ENCODE measurements at places on chromosomes 5 and 9.

- no peak for DNase-seq
These were observed 431.9 kb downstream of the ANXA1 start for GRCh38 chr9:73583576-73583975.

DNA sequence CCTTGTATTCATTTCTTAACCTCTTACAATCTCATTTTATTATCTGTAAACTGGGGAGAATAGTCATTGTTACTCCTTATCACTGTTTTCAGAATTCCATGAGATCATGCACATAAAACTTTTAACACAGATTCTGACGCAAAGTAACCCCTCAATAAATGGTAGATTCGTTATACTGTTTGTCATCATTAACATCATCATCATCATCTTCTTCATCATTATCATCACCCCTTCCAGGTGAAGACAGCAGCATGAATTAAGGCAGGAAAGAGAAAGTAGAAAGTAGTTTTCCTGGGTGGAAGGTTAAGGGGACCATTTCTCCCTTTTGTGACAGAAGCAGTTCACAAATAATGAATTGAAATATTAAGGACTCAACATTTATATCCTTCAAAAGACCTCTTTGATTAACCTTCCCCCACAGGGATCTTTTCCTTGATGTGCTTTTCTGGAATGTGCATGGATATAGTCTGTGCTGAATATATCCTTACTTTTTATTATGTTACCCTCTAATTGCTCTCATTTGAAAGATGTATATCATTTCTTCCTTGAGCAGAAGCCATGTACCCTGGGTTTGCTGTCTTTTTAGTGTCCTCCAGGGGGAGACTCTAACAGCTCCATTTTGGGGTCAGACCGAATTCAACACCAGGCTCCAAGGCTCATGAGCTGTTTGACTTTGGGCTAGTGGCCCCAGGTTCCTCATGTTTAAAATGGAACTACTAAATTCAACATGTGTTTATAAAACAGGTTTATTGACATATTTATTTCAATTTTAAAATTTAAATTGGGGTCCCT lies 1029.9 kb upstream of the WWC1 start:
- no peak for DNase-seq

DNA sequence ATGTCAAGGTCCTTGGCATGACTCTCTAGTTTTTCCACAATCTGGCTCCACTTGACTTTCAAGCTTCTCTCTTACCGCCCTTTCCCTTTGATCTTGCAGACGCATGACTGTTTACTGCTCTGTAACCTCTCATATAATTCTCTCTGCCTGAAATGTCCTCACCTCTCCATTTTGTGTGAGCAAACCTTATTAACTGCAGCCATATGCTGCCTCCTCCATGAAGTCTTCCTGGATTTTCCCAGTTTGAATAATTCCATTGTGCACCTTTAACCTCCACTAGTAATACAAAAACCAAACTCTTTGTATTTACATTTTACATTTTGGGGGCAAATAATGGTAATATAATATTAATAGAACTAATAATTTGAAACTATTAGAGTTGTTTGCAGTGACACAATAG lies 9.5 kb upstream of the C9orf72 start:
- no peak for DNase-seq

DNA sequence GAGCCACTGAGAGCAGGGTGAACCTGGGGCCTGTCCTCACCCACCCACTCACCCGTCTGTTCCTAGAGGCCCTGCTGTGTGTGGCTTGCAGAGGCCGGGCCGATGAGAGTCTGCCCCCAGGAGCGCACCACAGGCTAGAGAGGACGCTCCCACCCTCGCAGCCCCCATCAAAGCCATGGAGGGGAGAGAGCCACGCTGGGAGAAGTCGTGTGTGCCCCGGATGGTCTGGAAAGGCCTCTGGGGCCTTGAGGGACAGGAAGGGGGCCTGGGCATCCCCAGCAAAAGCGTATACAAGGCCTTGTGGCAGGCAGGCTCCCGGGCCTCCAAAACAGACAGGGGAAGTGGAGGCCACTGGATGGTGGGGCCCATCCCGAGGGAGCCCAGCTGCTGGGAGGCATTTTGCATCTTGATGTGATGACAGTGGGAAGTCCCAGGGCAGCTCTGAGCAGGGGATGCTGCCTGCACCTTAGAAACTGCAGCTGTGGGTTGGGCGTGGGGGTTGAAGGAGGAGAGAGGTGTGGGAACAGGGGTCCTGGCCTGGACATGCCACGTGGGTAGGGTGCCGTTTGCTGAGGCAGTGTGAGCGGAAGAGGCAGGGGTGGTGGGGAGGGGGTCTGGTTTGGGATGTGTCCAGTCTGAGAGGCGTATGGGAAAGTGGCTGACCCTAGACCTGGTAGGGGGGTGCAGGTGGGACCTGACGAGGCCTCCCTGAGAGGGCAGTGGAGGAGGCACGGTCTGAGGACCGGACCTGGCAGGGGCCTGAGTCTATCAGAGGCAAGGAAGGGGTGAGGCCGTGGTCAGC lies 43.0 kb upstream of the NOTCH1 start:
- no peak for DNase-seq

GRCh38 chr5:22560147-22560546 lies 293.0 kb downstream of the CDH12 start:
- no peak for DNase-seq

GRCh38 chr5:61263072-61263471 lies 69.0 kb upstream of the ZSWIM6 start:
- no peak for DNase-seq

DNA sequence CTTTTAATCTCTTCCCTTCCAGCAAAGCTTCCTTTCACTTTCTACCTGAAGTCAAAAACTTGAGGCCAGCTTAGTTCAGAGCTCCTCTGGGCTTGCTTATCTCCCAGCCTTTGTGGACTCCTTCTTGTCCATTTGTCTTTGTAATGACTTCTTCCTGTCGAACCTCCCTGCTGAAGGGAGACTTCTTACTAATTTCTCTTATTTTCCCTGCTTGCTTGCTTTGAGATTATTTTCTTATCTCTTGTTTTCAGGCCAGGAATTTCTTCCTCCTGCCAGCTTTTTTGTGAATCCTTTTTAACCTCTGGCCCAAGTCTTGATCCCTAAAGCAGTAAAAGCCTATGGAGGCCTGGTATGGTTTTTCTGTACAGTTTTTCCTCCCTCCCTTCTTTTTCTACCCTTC lies 46.8 kb upstream of the DHFR start:
- no peak for DNase-seq

- DNase-seq: no peak
These were observed 24.0 kb downstream of the NDUFS6 start for GRCh38 chr5:1824903-1825841.

- no peak for DNase-seq
These were observed 41.8 kb downstream of the UGCG start for GRCh38 chr9:111938427-111938800.

- DNase-seq: no peak
These were observed 302.4 kb upstream of the TRPC7 start for GRCh38 chr5:136667789-136668188.

DNA sequence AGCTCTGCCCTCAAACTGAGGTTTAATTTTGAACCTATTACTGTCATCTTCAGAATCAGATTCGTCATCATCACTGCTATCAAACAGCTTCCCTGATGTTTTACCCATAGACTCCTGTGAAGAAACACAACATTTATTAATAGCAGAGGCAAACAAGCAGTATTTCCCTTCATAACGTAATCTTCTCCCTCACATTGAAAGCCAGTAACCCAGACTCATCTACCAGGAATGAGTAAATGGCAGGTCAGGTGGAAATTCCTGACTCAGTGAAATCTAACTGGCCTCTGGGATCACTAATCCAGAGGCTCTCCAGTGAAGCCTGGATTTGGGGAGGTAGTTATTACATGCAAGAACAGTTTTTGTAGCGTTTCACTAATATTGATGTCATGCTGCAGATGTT lies 14.6 kb downstream of the NOL8 start:
- DNase-seq: no peak

- no peak for DNase-seq
These were observed 75.6 kb downstream of the LRSAM1 start for GRCh38 chr9:127526655-127527559.

- no peak for DNase-seq
These were observed 509.7 kb downstream of the PSAT1 start for GRCh38 chr9:78806492-78807160.

DNA sequence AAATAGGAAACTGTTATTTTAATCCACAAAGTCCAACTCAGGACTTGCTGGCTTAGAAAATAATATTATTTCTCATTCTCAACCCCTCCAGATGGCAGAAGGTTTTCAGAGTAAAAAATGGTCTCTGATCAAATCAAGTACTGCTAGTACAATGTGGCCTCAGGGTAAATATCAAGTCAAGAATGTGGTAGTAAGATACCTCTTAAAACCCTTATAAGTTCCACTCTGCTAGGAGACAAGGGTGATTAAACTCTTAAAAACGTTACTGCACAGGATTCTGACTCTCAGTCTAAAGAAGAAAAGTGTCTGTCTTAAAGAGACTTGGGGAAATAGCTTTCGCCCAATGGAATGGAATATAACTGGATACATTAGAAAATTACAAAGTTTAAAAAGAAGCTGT lies 120.8 kb upstream of the PDE4D start:
- no peak for DNase-seq

DNA sequence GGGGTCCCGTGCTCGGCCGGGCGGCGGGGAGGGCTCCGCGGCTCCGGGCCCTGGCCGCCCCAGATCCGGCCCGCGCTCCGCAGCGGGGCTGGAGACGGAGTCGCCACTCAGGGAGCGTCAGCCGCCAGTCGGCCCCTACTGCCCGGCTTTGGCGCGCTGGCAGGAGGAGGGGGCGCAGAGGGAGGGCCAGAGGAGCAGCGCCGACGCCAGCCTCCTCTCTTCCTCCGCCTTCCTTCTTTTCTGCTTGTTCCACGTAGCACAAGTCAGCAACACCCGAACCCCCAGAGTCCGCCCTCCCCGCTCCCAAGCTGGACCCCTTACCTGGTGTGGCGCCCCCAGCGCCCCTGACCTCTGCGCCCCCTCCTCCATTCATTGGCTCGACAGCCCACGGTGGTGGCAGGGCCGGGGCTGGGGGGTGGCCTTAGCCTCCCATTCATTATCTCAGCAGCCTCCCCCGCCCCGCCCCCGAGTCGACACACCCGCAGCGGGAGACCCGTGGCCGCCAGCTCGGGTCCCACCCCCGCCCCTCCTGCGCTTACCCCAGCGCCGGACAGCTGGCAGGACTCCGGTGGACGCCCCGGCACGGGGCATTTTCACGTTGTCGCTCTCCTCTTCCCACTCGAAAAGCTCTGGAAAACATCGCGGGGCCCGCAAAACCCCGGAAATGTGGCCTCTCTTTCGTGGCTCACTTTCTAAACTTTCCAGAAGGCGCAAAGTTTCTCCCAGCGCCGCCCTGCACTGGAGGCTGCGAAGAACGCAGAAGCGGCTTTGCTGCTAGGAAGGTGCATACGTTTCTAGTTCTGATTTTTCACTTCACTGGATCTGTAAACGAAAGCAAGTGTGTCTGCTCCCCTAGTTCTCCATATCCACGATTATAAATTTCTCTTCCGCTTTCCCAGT lies at the start of gene LPAR1:
TSS of gene LPAR1 (minus strand) at position 140 of the 900 bp plus-strand sequence. CDS start 66,353 bp downstream, outside the sequence.
- no peak for DNase-seq

DNA sequence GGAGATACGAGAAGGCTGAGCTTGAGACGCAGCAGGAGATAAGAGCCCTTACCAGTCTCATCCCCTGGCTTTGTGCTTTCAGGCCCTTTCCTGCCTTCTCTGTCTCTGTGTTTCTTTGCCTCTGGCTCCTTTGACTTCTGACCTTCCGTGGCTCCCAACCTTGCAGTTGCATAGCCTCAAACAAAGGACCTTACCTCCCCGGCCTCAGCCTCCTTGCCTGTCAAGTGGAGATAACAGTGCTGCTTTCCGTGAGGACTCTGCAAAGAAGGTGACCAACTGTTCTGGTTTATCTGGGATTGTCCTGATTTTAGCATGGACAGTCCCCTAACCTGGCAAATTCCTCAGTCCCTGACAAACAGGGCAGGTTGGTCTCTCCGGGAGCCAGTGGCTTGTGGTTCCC lies 287.8 kb upstream of the MVB12B start:
- DNase-seq: no peak

- no peak for DNase-seq
These were observed 31.7 kb upstream of the GRHPR start for GRCh38 chr9:37390759-37391158.

DNA sequence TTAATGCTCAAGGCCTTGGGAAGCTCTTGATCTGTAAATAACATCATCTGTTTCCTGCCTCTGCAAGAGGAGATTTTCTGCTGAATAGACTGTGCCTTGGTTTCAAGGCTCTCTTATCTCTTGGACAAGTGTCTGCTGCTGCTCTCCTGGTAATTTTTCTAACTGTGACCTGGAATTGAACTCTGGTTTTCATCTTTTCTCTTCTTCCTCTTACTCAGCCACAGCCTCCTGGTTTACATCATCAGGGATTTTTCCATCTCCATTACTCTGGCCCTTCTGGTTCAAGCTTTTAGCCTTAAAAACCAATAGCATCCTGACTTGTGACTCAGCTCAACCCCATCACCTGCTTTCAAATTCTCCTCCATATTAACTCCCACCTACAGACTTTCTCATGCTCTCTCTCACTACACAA lies 49.6 kb upstream of the ITGA1 start:
- no peak for DNase-seq

- no peak for DNase-seq
These were observed 6.0 kb upstream of the CCIN start for GRCh38 chr9:36163049-36163785.

DNA sequence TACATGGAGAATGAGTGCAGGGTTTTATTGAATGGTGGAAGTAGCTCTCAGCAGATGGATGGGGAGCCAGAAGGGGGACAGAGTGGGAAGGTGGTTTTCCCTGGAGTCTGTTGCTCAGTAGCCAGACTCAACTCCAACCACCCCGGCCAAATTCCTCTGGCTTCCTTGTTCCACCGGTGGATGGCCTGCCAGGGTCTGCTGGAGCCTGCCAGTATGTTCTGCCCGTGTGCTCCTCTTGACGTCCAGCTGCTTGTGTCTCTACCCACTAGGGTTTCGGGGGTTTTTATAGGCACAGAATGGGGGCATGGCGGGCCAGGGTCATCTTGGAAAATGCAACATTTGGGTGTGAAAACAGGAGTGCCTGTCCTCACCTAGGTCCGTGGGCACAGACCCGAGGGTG lies 51.4 kb upstream of the KLF9 start:
- DNase-seq: no peak

DNA sequence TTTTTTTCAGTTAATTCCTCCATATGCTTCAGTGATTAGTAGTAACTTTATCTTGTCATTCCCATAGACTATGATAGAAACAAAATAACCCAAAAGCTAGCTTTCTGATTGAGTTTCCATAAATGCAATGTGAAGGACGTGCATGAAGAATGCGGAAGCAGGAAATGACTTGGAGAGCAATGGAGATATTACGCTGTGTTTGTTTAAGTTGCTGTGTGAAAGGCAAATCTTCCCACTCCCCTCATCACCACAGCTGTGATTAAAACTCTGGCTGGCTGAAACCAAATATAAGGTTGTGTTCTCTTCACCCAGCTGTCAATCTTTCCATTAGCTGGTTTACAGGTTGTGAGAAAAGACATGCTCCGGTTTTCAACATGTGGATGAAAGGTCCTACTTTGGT lies 83.9 kb downstream of the NR2F1-AS1 start:
- no peak for DNase-seq

DNA sequence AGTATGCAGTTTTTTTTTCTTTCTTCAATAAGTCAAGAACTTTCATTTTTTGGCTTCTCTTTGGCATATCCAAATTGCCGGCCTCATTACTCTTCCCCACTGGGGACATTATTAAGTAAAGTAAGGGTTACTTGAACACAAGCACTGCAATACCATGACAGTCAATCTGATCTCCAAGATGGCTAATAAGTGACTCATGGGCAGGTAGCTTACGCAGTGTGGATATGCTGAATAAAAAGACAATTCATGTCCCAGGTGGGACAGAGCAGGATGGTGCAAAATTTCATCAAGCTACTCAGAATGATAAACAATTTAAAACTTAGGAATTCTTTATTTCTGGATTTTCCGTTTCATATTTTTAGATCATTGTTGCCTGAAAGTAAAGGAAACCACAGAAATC lies 671.8 kb downstream of the ACTL7B start:
- DNase-seq: no peak
